ENCODE measurements at places on chromosomes 3 and 15. TPM values are rescaled to one million over a fixed set of nuclear protein-coding genes. Genes with fewer than 3 reads are reported as not detected.
A peak's percentile ranks its signal among the peaks of the same experiment; 100 is the strongest.

Gene TMEM266
- total RNA-seq: 0.08 TPM

Gene CHL1
- 10.0 TPM for total RNA-seq

Gene GABRR3
- total RNA-seq: not detected

Gene CPEB1
- 0.12 TPM for total RNA-seq

Gene BRPF1
- 11.9 TPM for total RNA-seq

DNA sequence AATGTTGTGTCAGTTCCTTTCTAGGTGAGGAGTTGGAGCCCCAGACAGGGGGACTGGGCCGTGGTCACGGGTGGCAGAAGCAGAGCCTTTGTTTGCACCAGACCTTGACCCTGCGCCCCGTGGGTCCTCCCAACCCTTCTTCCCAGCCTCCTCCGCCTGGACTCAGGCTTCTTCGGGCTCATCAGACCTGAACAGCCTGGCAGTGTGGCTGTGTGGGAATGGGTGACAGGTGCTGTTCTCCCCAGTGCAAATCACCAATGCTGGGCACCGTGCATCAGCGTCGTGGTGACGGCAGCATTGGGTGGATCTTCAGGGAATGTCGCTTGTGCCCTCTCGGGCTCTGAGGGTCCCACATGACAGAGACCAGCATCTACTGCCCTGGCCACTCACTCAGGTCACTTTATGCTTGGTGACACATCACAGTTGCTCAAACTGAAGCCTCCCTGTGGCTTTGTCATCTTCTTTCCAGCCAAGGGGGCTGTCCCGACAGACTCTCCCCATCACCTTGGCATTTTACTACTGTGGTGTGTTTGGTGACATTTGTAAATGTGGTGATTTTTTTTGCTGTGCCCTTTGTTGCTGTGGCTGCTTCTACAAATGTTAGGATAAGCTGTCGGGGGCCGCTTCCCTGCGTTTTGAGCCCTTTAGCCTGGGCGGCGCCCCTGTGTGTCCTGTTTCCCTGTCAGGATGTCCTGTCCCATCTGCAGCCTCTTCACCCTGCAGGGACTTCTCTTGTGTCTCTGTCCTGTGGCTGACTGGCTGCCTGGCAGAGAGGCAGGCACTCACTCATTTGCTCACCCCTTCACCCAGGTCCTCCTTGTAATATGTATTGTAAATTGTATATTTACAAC is 14.5 kb downstream of the APBA2 start:
- no peak for ATAC-seq

DNA sequence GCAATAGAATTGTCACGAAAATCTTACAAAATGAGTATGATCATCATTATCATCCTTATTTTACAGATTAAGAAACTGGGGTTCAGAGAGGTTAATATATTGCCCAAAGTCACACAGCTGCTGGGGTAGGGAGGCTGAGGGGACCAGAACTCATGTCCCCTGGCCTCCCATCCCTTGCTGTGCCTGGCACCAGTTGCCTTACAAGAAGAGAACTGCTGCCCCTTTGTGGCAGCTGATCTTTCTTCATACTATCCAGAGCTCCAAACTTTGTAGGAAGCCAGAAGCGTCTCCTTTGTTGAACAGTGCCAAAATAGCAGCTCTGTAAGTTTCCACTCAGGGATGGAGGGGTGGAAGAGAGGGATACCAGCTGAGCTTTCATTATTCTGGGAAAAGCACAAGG is 236.8 kb upstream of the TBC1D5 start:
- no peak for ATAC-seq

GRCh38 chr3:25804676-25805075 is 14.8 kb downstream of the OXSM start:
- no peak for ATAC-seq

DNA sequence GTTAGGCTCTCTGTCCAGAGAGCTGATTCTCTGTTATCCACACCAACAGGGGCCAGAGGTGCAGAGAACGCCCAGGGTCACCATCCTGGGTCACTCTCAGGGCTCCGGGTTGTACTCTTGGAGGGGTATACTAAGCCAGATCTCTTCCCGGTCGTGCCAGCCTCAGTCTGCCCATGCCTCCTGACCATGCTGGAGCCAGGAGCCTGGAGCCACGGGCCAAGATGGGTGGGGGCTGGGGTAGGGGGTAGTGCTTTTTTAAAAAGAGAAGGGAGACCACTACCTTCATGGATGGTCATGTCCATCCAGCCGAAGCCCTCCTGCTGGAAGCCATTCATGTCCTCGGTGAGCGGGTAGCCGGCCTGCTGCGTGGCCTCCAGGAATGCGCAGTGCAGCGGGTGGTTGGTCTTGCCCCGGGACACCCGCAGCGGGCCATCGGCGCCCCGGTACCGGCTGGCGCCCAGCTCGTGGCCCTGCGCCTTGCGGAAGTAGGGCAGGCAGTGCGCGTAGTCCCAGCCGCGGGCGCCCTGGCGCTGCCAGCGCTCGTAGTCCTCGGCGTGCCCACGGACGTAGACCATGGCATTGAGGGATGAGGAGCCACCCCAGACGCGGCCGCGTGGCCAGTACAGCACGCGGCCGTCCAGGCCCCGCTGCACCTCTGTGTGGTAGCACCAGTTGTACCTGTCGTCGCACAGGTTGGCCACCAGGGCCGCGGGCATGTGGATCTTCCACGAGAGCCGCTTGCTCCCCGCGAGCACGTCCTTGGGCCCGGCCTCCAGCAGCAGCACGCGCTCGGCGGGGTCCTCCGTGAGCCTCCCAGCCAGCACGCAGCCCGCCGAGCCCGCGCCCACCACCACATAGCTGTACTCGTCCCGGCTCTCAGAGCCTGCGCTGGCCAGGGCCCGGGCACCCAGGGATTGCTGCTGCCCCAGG is 22.9 kb downstream of the CHDH start:
- ATAC-seq: no peak

DNA sequence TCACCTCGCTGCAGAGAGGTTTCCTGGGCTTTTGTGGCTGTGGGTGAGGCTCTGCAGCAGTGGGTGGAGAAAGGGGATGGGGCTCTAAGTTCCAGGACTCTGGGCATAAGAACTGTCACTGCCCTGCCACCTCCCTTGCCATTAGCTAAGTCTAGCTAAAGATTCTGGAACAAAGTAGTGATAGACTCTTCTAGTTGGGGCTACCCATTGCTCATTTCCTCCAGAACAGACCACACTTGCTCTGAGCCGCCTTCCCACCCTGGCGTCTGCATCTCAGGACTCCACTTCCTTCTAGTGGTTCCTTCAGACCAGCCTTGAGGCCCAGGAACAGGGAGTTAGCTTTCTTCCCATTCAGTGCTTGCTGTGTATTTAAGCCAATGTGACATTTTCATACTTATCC is 7.5 kb downstream of the ARHGAP31 start:
- no peak for ATAC-seq

GRCh38 chr3:182760576-182761164 is 32.6 kb upstream of the ATP11B start:
- no peak for ATAC-seq

DNA sequence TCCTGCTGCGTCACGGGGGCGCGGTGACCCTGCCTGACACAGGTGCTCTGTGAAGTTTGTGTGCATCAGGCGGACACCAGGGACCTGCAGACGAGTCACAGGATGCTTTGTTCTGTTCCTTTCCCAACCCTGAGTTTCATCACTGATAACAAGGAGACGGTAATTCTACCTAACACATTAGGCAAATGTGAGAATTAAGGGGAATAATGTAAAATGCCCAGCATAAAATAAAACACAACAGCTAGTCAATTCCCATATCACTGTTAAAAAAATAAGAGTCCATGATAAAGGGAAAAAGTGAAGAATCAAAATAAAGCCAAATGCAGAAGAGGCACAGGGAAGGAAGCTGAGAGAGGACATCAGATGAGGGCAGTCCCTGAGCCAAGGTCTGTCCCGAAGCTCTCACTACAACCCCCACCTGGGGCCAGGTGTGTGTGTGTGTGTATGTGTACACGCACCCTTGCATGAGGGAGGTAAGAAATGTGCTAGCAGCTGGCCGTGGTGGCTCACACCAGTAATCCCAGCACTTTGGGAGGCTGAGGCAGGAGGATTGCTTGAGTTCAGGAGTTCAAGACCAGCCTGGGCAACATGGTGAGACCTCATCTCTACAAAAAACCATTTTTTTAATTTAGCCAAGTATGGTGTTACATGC is 27.5 kb downstream of the PLA2G4D start:
- no peak for ATAC-seq

DNA sequence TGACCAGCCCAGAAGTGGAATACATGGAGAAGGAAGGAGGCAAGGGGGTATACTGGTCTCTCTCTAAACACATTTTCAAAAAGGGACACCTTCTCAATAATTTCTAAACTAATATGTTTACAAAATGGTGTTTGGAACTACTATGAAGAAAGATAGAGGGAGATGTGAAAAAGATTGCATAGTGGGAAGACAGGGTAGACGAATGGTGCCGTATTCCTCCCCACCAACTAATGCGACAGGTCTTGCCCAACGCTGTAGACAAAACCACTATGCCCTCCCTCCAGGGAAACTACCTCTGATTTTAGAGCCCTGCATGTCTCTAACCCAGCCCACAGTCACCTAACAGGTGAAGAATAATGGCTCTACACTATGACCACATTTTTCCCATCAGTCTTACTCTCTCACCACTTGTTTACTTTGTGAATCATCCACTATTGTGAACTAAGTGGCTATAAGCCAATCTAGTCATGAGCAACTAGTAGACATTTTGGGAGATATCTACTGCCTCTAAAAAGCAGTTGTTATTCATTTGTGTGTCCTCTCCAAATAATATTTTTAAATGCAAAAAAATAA is 108.2 kb upstream of the UBE2E2 start:
- peak; percentile 100 for ATAC-seq

- peak; percentile 81 for ATAC-seq
Measured at GRCh38 chr15:93943586-93943985, 287.8 kb upstream of the MCTP2 start.
